Right ventricle myocardium inferior (tissue), 1 donor: ENCODE measurements at places on chromosomes 5 and 9.

DNA sequence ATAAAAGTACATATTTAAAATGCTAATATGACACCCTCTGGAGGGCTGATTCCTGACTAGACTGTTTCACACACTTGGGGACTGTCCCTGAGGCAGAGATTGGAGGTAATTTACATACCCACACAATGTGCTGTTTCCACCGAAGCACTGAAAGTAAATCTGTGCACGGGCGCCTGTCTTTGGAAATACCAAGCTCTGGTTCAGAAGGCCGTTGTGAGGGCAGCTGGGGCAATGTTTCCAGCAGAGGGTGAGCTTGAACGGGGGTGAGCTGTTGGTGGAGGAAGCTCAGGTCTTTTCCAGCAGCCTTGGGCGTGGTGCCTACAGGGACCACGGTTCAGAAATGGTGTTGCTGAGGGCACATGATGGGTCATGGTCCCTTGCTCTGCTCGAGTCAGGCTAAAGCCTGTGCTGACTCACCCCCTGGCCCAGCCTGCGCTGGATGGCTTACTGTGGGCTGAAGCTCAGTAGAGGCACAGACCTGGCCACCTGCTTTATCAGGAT lies 25.8 kb upstream of the HMCN2 start:
- no peak for DNase-seq

- DNase-seq: no peak
Measured at GRCh38 chr5:11037941-11038340, 276.9 kb upstream of the DAP start.

GRCh38 chr5:142095035-142095434 lies 13.5 kb upstream of the NDFIP1 start:
- DNase-seq: no peak

- no peak for DNase-seq
Measured at GRCh38 chr5:174692982-174693422, 31.4 kb upstream of the MSX2 start.

DNA sequence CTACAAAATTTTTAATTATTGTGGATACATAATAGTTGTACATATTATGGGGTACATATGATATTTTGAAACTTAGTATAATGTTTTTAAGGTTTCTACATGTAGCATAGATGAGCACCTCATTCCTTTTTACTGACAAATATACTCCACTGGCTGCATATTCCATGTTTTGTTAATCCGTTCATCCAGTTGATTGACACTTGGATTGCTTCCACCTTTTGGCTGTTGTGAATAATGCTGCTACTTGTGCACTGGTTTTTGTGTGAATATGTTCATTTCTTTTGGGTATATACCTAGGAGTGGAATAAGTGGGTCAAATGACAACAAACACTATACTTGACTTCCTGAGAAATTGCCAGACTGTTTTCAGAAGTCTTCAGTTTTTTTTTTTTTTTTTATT lies 2.8 kb upstream of the ENTREP1 start:
- no peak for DNase-seq

DNA sequence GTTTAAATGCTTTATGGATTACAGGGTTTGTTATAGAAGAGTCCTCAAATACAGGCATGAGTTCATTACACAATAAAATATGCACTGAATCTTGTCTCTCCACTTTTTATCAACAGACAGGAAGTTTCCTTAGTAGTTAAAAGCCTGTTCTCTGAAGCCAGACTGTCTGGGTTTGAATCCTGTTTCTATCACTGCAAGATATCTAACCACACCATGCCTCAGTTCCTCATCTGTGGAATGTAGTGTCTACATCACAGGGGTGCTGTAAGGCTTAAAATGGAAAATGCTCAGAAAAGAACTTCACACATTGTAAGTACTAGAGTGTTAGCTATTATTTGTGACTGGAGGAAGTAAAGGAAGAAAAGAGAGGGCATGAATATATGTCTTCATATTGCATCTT lies 9.3 kb downstream of the LIX1 start:
- DNase-seq: no peak
